OCI-M1 (cell line): ENCODE measurements at places on chromosomes 12 and 14.

DNA sequence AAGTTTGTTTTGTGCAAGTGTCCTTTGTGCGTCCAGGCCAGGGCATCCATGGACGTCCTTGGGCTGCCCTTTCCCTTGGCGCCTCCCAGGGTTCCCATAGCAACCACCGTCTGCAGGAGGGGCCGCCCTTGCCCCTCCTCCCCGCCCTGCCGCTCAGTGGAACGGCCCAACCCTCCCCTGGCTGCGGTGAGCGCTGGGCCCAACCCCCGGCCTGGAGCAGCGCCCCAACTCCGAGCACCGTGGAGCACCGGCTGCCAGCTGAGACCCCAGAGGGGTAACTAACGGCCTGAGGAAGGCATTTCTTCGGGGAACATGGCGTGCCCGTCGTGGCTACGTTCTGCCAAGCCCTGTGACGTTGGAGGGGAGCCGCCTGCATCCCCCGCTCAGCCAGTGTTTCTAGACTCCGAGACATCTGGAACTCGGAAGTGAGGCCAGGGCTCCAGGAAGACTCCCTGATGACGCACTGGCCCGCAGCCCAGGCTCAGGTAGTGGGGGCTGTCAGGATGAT is 5.3 kb upstream of the ACACB start:
- no peak for DNase-seq

DNA sequence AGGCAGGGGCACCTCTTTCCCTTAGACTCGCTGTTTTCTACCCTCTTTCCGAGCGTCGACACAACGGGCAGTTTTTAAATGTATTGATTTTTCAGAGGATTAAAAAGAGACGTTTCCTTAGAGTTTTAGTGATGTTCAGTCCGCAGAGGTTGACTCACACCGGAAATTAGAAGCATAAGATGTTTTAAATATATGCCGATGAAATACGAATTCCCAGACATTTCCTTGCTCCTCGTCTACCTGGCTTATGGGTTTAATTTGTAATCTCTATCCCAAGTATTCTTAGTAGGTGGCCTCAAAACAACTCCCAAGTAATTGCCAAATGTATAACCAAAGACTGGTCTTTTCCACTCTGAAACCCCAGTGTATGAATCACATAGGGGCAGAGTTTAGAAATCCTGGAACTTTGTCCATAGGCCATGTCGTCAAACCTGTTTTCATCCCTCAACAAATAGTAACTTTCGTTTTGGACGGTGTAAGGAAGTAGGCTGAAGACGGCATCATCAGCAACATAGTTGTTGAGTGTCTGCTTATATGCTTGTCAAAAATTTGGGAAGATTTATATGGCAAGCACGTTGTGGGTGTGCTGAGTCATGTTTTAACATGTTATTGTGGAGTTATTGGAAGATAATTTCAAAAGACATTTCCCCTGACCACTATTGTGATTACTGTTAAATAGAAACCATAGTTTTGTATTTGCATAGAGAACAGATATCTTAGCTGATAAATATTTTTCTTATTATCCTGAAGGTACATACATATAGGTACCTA is 824 bp downstream of the TBK1 start:
- DNase-seq, result peak; percentile 86

DNA sequence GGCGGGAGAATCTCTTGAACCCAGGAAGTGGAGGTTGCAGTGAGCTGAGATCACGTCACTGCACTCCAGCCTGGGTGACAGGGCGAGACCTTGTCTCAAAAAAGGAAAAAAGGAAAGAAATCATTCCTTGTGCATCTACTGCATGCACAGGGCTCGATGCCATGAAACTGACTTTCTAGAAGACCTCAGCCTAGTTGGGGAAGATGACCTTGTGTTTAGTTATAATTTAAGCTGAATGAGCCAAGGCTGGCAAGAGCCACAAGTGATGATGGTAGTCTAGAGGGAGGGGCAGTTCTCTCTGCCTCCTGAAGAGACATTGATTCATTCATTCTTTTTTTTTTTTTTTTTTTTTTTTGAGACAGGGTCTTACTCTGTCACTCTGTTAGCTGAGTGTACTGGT is 24.2 kb downstream of the ACACB start:
- DNase-seq, result no peak

DNA sequence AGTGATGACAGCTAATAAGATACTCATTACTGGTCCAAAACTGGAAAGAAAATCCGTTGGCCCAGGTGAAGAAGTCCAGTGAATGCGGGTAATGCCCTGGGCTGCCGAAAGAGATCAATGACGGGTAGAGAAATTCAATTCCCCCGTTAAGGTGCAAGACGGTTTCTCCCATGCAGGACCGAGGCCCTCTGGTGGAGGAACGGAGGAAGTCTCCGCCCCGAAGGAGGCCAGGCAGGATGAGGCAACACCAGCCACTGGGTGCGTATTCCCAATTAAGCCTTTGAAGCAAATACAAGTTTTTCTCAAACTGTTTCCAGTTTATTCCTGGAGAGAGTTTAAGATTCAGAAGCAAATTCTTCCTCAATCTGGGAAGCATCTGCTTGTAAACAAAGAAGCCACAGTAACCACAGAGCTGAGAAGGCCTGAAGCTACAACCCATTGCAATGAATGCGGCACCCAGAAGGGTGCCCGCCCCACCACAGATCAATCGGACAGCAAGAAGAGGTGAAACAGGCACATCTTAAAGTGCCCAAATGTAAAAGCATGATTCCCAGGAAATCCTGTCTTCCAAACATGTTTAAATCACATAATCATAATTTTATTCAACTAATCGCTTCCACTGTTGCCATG is 118.5 kb downstream of the TTC7B start:
- peak; percentile 89 for DNase-seq

GRCh38 chr12:120121766-120122293 is 5.3 kb upstream of the RAB35 start:
- peak; percentile 20 for DNase-seq

DNA sequence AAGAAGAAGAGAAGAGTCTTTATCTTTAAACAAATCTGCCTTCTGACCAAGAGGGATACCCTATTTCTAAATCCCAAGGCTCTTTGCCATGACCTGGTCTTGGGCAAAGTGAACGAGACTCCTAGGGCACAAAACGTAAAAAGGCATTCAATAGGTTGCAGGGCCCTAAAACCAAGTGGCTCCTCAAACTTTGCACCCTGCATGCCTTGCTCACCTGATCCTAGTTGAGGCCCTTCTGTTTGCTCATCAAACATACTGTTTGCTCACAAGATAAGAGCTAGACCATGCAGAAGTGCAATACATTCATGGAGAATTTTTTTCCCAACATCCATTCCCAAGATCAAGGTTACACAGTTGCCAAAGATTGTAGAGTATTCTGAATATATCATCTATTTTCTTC is 7.9 kb upstream of the PRH1 start:
- DNase-seq, result no peak

DNA sequence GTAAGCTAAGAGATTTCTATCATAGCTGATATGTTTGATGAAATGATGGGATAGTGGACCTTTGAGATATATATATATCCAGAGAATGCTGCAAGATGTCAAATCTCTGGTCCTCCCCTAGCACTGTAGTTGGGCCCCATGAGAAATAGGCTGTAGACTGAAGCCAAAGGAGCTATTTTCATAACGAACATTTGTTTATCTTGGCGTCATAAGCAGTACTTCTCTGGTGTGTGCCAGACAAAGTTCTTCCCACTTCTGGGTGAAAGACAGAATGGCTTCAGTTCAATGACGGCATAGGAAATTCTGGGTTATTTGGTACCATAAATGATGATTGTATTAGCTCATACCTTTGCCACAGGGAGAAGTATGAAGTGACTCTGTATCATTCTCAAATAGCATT is 534.3 kb downstream of the SOX5 start:
- DNase-seq, result no peak

GRCh38 chr14:89202413-89203190 is 214.4 kb downstream of the FOXN3 start:
- DNase-seq, result no peak

- DNase-seq, result no peak
These were observed 134.9 kb upstream of the FRMD6 start for GRCh38 chr14:51516706-51517395.

DNA sequence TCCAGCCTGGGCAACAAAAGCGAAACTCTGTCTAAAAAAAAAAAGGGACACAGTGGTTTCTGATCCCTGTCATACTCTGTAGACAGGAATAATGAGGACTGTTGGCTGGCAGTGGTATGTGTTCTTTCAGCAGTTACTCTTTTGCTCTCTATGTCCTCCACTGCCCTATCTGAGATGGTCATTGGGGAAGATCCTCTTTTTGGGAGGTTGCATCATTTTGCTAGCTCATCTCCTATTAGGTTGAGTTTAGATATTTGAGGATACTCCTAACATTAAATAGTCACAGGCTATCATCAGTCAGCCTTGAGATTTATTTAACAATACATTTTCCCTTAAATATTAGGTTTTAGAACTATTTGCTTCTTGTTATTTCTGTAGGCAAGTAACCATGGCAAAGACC is 5.9 kb upstream of the CCDC91 start:
- DNase-seq, result peak; percentile 78

DNA sequence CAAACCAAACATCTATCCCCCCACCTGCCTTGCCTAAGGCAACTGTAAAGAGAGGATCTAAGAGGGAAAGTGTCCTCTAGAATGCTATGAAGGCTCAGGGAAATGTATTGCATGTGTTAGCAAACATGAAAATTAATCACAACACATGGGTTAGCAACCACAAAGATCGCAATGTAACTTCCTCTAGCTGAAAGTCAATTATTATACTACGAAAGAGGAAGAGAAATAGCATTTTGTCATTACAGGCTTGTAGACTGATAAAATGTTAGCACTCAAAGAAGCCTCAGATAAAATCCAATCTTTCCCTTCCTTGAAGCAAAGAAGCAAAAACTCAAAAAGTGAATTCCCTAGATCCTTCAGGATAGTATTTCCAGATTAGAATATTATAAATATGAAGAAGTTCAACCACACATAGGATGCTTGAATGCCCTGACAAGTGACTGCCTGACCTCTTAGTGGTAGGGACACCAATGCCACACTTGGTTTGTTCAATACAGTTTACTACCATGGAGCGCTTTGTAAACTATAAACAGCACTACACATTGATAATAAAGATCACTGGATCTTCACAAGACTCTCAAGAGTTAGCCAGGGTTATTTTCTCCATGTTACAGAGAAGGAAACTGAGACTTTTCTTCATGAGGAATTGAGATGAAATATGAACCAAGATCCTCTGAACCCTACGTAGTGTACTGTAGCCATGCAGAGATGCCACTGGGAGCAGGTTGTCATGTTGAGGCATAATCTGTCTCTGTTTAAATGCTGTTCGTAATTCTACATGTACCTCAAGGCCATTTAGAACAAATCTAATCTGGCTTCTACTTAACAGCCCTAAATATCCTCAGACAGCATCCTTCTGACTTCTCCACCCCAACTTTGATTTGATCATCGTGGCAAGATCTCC is 100.7 kb downstream of the ITPR2 start:
- DNase-seq, result peak; percentile 79

GRCh38 chr12:12533238-12533829 is 29.3 kb downstream of the DUSP16 start:
- DNase-seq, result no peak

- DNase-seq, result peak; percentile 60
These were observed 36.3 kb upstream of the PLXNC1 start for GRCh38 chr12:94112121-94112520.

- DNase-seq, result no peak
These were observed 20.5 kb upstream of the CLMN start for GRCh38 chr14:95340201-95340697.

DNA sequence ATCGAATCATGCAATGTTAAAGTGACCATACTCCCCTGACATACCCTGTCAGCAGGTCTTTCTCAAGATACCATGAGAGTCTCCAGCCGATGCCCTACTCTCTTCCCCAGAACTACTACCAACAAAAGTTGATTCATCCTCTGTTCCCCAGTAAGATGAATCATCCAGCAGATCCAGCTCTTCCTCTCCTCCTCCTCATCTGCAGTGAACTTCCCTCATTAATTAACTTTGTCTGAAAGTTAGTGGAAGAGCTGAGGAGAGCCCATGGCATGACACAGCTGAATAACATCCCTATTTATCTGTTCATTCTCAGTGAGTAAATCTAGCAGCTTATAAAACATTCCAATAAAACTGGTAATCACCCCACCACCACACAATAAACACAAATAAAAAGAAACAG is 213.4 kb downstream of the EGLN3 start:
- no peak for DNase-seq

GRCh38 chr12:115426732-115427131 is 742.8 kb upstream of the TBX3 start:
- no peak for DNase-seq

DNA sequence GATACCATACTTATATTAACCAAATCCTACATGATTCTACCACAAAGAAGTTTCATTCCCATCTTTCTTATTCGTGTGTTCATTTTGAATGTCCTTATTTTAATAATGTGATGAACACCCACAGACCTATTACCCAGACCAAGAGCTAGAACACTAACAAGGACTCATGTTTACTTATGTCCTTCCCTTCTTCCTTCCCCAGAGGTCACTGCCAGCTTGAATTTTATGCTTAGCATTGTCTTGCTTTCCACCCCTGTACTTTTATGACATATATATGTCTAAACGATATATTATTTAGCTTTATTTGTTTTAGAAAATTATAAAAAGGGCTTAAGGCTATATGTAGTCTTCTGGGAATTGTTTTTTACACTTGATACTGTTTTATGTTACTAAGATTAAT is 238.6 kb downstream of the LRIG3 start:
- DNase-seq, result no peak
